GM19239 (cell line): ENCODE measurements at places on chromosomes 5 and 9.

DNA sequence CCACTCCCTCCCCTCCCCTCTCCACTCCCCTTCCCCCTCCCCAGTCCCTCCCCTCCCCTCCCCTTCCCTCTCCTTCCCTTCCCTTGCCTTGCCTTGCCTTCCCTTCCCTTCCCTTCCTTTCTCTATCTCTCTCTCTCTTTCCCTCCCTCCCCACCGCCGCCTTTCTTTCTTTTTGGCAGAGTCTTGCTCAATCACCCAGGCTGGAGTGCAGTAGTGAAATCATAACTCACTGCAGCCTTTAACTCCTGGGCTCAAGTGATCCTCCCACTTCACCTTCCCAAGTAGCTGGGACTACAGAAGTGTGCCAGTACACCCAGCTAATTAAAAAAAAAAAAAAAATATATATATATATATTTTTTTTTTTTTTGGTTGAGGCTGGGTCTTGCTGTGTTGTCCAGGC lies 45.5 kb downstream of the IL31RA start:
- no peak for DNase-seq

- no peak for DNase-seq
These were observed 82.9 kb downstream of the GRAMD2B start for GRCh38 chr5:126506079-126506478.

- DNase-seq = no peak
These were observed 509.8 kb upstream of the CHD1 start for GRCh38 chr5:99438619-99439018.

- DNase-seq = no peak
These were observed 16.3 kb upstream of the REEP5 start for GRCh38 chr5:112938286-112938685.

- no peak for DNase-seq
These were observed 23.4 kb downstream of the LCP2 start for GRCh38 chr5:170273968-170274710.

- no peak for DNase-seq
These were observed 139.1 kb downstream of the SV2C start for GRCh38 chr5:76222318-76222717.

DNA sequence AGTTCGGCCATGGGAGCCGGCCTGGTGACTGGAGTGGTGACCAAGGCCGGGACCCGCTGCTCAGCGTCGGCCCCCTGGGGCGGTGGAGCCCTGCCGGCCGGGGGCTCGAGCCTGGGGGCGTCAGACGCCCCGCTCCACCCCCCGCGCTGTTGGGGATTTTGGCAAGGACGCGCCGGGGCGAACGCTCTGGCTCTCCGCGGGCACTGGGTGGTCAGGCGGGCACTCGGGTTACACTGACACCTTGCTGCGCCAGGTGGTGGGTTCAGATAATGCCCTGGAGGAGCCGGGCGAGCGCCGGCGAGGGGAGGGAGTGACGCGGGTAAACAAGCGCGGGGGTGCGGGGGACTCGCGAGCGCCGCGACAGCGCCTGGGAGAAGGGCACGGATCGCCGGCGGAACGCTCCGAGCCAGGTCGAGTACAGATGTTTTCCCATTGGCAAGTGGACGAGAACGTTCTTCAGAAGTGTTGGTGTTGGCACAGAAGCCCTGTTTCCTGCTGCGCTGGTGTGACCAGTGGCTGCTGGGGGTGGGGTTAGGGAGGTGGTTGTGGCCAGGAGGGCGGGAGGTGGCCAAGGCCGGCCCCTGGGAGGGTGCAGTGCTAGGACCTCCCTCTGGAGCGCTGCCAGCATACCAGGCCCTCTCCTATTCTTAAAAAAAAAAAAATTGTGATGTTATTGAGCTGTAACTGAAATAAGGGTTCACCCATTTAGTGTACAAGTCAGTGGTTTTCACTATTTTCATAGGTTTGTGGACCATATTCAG lies 773 bp downstream of the SQSTM1 start:
- DNase-seq = peak; percentile 88

- DNase-seq = no peak
These were observed 6.7 kb downstream of the EPB41L4A start for GRCh38 chr5:112412346-112412745.

GRCh38 chr9:36940500-36940853 lies 93.6 kb downstream of the PAX5 start:
- DNase-seq = no peak
